ENCODE measurements at places on chromosomes 4 and X. TPM values are rescaled to one million over a fixed set of nuclear protein-coding genes. Genes with fewer than 3 reads are reported as not detected.

The MND1 gene
- 9.6 TPM for total RNA-seq

The HAND2 gene
- not detected for total RNA-seq

The PPARGC1A gene
- not detected for total RNA-seq

The NEXMIF gene
- total RNA-seq: 0.51 TPM

The SLC34A2 gene
- 0.61 TPM for total RNA-seq

The C4orf50 gene
- 0.11 TPM for total RNA-seq

The NMU gene
- total RNA-seq: 0.58 TPM

The TRIM75 gene
- total RNA-seq: not detected

The ZNF157 gene
- 0.40 TPM for total RNA-seq

The MAMLD1 gene
- total RNA-seq: 5.8 TPM

DNA sequence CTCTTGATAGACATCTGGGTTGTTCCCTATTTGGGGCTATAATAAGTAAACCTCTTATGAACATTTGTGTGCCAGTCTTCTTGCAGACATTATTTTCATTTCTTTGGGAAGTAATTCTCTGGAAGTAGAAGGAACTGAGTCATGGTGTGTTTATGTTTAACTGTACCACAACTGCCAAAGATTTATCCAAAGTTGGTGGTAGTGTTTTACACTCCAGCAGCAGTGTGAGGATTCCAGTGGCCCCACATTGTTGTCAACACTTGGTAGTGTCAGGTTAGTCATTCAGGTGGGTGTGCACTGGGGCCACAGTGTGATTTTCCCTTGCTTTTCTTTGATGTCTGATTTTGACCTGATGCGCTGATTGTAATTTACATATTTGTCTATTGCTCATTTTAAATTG, 5.0 kb upstream of the UVSSA start:
- DNase-seq: no peak

- no peak for DNase-seq
These were observed 90.9 kb upstream of the SRD5A3 start for GRCh38 chr4:55255179-55255578.

DNA sequence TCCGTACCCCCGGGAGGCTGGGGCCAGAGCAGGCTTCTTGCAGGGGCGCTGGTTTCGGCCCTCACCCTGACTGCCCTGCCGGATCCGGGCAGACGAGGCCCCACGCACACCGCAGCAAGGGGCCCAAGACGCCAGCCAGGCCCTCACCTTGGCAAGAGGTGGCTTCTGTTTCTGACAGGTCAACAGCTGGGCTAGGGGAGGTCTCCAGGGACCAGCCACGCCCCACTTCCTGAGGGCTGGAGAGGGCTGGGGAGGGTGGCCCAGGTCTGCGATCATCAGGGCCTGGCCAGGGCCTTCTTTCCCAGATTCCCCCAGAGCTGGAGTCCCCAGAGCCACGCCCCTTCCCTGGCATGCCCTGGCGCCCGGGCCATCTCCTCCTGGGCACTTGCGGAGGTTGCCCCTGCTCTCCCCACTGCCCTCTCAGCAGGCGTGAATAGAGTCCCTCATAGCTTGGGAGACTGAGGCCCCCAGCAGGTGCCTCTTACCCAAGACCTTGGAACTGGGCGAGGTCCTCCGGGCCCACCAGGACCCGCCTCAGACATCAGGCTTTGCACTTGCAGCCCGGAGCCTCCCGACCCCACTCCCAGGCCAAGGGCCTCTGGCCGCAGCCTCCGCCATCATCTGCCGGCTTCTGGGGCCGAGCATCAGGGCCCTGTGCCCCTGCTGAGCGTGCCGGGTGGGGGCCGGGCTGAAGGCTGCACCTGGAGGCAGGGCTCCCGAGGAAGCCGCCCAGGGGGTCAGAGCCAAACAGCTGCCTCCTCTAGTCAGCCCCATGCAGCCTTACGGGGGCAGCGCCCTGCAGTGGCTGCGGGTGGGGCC, 6.3 kb upstream of the FGFR3 start:
- DNase-seq: no peak

DNA sequence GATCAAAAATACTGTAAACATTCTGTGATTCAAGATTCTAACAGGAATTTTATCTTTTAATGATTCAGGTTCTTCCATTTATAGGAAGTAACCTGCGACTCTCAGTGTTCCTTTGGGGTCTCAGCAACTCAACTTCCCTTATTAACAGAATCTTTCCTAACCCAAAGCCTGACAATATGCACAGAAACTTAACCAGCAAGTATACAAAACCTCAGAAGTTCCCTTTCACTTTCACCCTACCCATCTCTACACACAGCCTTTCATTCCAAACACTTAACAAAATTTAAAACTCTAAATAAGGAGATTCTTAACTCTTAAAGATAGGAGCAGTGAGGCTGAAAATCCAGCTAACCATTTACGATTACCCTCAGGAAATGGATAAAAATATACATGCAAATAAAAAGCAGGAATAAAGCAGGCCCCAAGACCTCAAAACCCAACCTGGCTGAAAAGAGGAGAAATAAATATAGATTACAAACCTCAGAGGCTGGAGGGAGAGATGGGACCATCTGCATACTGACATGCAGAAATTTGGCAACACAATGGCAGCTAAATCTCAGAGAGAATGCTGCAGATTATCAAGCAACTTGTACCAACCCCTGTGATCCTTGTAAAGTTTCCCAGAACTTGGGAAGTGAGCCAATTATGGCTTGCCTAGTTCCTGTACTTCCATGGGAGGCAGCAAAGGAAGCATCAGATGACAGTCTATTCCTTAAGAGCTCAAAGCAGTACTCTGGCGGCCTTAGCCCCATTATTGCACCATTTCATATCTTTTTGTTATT, 101.0 kb downstream of the ATP11C start:
- no peak for DNase-seq

DNA sequence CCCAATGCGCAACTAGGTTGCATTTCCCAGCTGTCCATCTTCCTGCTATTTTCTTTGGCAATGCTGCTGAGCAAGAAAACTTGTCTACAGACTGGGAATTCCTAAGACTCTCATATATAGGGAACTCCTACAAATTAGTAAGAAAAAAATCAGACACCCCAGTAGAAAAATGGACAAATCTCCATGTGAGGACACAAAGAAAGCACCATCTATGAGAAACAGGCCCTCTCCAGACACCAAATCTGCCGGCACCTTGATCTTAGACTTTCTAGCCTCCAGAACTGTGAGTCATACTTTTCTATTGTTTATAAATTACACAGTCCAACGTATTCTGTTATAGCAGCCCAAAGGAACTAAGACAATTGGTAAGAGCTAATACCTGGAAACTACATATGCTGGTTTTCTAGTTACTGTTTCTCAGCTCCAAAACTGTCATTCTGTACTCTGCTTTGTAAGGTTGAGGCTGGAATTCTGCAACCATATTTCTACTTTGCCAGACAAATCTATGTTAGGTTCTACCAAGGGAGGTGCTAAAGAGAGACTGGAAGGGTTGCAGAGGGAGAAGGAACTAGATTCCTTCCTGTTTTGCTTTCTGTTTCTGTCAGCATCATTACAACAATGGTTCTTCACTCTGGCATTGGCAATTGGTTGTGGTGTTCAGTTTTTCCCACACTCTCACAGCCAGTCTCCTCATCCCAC, 35.7 kb upstream of the FAM241A start:
- no peak for DNase-seq

GRCh38 chrX:17488036-17488435, 113.0 kb downstream of the NHS start:
- no peak for DNase-seq

DNA sequence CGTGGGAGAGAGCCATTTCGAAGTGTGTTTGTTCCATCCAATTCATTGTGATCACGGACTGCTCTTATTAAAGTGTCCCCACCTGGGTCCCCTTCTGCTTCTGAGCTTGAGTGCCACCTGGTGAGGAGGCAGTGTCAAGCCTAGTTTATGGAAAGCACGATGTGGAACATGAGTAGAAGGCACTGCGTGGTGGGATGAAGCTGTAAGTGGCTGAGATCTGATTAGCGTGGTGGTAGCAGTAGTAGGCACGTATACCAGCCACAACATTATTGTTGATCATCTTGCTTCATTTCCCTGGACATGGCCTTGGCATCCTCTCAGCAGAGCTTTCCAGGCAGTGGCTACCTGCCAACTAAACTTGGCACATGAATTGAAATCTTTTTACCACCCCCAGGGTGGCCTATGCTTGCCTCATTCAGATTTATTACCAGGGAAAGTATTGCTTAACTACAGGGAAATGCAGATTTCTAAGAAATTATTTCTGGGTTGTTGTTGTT, 46.4 kb downstream of the GPAT3 start:
- no peak for DNase-seq

- no peak for DNase-seq
These were observed 47.3 kb upstream of the C1GALT1C1 start for GRCh38 chrX:120677004-120677652.

GRCh38 chrX:107823042-107823441, 2.6 kb upstream of the MID2 start:
- no peak for DNase-seq

DNA sequence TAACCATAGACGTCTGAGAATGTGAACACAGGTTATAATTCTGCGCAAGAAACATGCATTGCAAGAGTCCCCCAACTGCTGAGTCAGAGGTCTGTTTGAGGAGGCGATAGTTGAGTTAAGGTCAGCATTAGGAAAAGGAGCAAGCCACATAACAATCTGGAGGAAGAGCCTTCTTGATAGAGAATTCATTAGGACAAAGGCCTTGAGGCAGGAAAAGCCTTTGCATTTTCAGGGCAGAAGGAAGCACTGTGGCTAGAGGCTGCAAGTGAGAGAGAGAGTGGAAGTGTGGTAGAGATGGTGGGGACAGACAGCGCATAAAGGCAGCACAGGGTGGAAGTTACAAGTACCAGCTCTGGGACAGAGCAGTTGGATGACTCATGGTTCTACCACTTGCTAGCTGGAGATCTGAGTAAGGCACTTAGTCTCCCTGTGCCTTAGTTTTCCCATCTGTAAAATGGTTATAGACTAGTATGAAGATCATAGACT, 125.8 kb upstream of the LNX1 start:
- DNase-seq: no peak

All from activated T-cell treated with anti-CD3 and anti-CD28 coated beads, Interleukin-2, amount 50 U/mL, for 4 hours (primary cell).